ENCODE measurements at places on chromosomes 7 and 10.

GRCh38 chr10:5284311-5285057 lies 80.3 kb upstream of the UCN3 start:
- DNase-seq, result peak; percentile 30

DNA sequence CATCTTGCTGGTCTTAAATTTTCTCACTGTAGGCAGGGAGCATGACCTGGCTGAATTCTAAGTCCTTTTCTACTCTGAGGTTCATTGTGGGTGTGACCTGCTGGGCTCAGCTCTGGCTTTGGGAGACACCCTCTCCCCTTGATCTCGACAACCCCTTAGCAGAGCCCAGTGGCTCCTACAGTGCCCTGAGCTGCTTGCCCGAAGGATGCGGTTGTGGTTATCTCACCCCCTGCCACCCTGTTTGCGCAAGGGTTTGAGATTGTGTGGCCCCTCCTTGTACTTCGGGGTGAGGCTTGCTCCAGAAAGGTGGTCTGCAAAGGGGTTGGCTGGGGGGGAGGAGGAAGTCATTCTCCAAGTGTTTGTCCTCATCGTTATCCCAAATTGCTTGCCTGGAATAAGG lies 55.3 kb downstream of the TCF7L2 start:
- no peak for DNase-seq

- DNase-seq, result peak; percentile 41
Observed at GRCh38 chr10:33248638-33249037, 85.8 kb downstream of the NRP1 start.

DNA sequence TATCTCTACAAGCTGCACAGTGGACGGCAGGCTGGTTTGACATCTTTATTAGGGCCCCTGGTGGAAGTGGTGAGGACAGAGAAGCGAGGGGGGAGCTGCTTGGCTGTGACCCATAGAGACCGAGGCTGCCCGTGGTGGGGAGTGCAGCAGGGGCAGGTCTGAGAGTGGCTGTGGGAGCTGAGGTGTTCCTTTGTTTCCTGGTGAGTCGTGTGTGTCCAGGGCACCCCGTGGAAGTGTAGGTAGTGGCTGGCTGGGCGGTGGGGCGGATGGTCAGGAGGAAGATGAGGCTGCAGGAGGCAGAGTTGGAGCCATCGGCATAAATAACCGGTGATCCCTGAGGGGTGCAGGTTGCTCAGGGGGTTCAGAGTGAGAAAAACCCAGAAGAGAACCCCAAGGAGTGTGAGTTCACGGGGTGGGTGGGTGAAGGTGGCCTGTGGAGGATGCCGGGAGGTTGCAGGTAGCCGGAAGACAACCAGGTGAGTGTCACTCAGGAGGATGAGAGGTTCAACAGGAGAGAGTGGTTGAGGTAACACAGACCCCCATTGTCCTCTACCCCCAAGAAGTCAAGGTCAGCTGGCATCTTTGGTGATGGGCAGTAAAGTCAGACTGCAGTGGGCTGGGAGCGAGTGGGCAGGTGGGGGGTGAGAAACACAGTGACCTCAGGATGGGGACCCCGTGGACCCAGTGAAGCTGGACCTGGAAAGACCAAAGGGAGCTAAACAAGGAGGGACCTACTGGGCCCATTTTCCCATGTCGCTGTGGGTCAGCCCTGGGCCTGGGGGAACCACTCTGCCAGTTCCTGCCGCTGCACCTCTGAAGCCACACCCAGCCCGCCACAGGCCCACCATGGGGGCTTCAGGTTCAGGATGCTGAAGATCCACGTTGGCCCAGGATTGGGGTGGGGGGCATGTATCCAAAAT lies 7.8 kb downstream of the ATP6V0E2 start:
- DNase-seq, result no peak

DNA sequence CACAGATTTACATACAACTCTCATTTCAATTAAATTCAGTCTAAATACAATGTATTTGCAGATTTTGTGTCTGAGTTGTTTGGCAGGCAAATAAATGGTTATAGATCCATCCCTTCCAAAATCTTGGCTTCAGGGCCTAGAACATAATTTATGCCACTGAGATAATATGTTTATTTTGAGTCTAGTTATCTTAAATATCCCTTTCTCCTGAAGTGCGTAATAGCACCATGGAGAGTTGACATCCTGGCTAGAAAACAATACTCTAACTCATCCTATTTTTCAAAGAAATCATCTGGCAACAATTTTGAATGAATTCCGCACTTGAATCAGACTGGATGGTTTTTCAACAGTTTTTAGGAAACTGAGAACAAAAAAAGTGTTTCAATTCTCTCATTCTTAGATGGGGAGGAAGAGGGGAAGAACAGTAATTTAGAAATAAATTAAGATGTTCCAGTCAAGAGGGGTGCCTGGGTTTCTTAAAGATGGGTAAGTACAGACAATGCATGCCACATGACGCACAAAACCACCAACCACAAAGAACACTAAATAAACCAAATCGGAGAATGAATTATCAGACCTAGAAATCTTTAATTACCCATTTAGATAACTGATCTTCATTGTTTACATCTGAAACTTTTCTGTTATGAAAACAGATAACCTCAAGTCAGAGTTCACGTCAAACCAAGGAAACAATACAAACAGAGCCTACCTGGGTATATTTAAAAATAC lies 228.7 kb upstream of the PTN start:
- no peak for DNase-seq

DNA sequence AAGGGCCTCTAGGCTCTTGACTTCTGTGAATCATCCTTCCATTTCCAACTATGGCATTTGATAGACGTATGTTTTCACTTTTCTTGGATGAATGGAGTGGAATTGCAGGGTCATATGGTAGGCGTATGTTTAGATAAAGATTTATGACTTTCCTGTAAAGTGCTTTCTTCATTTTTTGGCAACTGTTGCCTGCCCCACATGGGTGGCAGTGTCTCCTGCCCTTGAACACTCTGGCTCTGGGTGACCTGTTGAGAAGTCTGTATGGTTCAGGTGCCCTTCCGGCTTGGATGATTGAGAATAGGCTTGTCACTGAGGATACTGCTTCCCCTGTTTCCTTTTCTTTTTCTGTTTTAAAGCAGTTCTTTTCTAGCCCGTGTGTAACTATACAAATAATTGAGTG lies 23.1 kb downstream of the RET start:
- no peak for DNase-seq

- no peak for DNase-seq
Observed at GRCh38 chr7:107213193-107213788, 44.5 kb downstream of the HBP1 start.

DNA sequence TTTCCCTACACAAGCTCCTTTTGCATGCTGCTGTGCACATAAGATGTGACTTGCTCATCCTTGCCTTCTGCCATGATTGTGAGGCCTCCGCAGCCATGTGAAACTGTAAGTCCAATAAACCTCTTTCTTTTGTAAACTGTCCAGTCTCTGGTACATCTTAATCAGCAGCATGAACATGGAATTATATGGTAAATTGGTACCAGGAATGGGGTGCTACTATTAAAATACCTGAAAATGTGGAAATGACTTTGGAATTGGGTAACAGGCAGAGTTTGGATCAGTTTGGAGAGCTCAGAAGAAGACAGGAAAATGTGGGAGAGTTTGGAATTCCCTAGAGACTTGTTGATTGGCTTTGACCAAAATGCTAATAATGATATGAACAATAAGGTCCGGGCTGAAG lies 181.8 kb downstream of the GPR158 start:
- no peak for DNase-seq

GRCh38 chr10:44261710-44262455 lies 123.0 kb downstream of the CXCL12 start:
- no peak for DNase-seq

DNA sequence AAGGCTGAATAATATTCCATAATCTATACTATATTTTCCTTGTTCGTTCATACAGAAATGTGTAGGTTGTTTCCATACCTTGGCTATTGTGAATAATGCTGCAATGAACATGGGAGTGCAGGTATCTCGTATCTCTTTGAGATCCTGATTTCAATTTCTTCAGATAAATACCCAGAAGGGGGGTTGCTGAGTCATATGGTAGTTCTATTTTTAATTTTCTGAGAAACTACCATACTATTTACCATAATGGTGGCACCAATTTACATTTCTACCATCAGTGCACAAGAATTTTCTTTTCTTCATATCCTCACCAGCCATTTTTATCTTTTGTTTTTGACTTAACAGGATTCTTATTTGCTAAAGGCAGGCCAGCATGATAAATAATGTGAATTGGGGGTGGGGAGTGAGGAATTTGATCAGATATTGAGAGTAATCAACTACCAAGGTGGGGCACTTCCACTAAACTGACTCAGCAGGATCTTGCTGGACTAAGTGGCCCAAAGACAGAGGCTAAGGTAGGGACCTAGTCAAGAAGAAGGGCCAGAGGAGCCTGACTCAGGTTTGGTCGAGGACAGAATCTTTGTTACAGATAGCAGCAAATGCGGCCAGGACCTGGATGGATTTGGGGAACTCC lies 21.5 kb upstream of the CCSER2 start:
- no peak for DNase-seq

DNA sequence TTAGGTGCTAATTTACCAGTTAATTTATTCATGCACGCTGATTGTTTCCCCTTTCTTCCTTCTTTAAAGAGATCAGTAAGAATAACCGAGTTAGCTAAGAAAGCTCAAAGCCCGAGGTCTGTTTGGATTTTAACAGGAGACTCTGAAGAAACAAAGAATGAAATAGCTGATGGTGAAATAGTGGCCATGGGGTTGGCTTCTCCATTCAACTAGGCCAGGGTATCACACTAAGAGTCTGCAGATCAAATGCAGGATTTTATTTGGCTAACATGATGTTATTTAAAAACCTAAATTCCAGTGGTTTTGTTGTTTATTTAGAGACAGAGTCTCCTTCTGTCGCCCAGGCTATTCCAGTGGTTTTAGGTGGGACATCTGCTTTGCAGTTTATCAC lies 65.2 kb upstream of the SYPL1 start:
- no peak for DNase-seq

DNA sequence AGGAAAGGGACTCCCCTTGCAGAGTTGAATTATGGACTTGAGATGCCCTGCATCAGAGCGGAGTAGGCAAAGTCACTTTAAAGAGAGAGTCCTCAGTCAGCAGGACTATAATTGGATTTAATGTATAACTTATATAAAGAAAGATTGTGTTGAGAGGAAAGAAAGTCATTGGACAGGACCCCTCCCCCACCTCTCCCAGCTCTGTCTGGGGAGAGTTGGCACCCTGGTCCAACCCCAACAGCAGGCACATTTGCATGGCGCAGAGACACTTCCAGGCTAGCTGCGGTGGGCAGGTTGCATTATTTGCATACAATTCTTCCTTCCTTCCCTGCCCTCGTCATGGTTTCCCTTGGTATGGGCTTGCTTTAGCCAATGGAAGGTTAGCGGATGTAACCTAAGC lies 46.1 kb upstream of the NPTX2 start:
- no peak for DNase-seq

DNA sequence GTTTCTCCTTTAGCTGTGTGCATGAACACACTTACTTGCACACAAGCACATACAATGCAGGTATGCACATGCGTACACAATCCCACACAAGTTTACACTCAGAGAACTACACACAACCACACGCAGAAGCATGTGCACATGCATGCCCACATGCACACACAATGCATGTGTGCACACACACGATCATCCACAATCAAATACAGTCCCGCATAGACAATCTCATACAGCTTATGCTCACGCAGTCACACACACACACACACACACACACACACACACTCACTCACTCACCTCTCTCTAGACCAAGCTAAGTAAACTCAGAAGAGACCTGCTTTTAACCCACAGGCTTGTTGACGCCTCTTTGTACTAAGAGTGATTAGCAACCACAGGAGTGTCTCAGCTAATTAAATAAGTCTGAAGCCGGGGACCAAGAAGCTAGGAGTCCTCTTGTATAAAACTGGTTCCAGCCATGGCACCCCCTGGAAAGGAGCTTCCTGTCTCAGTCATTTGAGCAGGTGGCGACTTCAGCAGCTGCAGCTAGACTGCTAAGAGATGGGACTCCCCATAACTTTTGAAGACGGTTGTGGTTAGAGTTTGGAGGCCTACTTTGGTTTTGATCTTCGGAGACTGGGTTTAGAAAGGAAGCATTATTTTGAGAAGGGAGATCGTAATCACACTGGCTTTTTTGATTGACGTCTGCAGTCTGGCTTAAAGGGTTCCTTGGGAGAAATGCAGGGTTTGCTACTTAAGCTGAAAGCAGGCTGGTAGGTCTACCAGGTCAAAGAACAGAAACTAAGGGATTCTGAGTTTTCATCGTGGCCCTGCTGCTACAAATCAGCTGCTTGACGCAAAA lies 82.3 kb upstream of the ADRB1 start:
- DNase-seq, result no peak

DNA sequence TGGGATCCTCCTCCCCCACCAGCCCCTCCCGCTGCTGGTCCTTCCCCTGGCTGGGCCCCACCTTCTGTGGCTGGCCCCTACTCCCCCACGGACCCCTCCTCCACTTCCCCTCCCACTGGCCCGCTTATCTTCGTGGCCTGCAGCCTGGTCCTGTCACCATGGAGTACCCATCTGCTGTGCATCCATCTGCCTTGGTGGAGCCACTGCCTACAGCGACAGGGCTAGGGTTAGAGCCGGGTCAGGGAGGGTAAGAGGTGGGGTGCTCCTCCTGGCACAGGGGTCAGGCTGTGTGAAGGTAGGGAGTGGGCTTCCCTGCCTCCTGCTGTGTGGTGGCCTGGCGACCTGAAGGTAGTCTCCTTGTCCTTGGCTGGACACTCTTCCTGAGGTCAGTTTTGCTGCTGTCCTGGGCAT lies 5.2 kb downstream of the ADCY1 start:
- no peak for DNase-seq

GRCh38 chr7:44489955-44490350 lies 505 bp downstream of the NUDCD3 start:
- DNase-seq, result peak; percentile 27

DNA sequence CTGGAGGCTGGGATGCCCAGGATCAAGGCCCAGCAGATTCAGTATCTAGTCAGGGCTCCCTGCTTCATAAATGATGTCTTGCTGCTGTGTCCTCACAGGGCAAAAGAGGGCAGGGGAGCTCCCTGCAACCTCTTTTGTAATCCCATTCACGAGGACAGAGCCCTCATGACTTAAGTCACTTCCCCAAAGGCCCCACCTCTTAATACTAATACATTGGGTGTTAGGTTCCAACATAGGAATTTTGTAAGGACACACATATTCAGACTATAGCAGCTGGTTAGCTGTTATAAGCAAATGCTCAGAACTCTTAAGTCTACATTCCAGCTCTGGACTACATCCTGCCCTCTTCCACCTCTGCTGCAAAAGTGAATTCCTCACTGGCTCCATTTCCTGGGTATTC lies 63.0 kb downstream of the VOPP1 start:
- no peak for DNase-seq

DNA sequence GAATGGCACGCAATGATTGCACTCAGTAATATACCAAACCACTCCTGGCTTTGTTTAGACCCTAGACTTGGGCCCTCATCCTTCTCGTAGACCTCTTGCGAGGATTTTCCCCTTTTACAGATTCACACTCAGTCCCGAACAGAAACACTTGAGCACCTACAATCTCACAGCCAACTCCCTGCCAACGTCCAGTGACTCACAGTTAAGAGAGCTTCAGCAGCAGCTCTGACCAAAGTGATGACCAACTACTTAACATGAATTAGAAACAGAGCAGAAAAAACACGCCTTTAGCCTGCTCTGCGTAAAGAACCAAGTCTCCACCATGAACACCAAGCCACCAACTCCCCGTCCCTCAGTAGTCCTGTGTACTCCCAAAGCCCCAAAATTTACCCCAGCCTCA lies 2.2 kb downstream of the DNAJC30 start:
- DNase-seq, result no peak

GRCh38 chr10:5518143-5518542 lies 6.6 kb upstream of the CALML3 start:
- no peak for DNase-seq
